ENCODE measurements at places on chromosomes 2 and 18.
A peak's percentile ranks its signal among the peaks of the same experiment; 100 is the strongest.

GRCh38 chr18:59783138-59783537 lies 85.9 kb upstream of the CCBE1 start:
- DNase-seq = peak; percentile 49

DNA sequence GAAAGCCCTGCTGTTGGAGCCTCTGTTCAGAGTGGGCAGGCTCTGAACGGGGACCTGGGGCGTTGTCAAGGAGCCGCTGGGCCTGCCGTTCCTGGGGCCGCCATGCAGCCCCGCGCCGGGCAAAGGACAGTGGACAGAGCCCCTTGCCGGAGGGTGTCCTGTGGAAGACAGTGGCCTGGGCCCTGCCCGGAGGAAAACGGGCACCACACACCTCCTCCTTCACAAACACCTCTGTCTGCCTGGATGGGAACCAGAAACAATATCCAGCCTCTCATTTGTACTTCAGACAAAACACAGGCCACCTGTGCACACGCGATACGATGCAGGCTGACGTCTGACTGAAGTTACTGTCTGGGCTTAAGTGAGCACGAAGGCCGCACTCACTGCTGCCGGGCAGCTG lies 233.7 kb downstream of the TWIST2 start:
- DNase-seq = no peak

DNA sequence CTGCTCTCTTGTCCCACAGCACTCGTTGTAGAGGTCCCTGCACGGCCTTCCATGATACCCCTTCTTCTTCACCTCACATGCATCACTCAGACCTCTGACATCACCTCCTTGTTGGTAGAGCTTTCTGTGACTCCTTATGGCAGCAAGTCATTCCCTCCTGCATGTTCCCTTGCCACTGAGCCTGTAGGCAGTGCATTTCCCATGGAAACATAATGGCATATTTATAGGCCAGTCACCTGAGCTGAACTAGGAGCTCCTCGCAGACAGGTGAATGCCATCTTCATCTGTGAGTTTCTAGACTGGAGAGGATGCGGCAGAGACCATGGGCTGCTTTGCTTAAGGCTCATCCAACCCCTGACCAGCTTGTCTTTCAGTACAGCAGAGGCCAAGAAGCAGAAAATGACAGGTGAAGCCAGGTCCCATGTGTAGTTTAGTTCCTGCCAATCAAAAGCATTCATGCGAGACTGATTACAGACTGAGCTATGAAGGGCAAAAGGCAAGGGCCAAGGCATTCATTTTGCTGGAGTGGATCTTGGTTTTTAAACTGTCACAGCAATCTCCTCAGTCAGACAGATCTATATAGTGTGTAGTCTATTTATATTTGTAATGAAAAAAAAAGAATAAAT lies 59.4 kb upstream of the NEDD4L start:
- DNase-seq = no peak

DNA sequence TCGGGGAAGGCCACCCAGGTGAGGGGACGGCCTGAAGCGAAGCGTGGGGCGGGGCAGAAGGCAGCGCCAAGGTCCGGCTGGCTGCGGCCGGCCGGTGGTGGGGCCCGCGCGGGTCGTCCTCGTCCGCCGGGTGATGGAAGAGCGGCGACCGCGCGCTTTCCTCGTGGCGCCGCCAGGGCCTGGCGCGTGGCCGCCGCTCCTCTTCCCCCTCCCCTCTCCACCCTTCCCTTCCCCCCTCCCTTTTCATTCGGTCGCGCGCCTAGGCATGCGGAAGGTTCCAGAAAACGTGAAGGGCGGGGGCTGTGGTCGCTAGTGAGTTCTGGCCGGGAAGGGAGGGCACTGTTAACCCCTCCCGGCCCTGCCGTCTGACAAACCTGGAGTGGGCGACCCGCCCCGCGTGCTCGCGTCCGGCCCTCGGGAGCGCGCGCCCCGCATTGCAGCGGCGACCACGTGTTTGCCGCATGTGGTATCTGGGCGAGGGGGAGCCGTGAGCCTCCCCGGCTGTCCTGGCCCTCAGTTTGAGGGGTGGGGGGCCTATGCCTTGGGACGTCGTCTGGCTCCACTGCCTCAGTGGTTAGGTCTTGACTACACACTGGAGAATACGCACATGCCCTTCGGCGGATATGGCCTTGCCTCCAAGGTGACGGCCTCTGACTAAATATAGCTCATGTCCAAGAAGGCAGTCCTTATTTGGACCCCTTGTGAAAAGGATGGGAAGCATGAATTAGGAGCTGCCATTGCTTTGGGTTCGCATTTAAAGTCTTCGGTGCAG lies 579 bp downstream of the MAT2A start:
- peak; percentile 52 for DNase-seq

DNA sequence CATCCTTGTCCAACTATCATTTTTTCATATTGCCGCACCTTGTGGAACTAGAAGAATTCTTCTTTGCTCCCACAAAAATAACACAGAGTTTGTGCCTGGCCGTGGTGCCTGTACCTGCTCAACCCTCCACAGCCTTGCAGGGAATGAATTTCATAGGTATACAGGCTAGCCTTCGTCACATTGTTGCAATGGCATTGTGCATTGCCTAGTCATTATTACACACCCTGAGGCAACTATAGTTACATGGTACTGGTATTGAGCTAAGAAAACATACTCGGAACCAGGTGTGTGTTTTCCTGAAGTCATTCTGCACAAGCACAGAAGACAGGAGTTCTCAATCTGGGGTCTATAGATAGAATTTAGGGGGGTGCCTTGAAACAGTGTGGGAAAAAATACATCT lies 188.0 kb upstream of the CTAGE1 start:
- DNase-seq = no peak

DNA sequence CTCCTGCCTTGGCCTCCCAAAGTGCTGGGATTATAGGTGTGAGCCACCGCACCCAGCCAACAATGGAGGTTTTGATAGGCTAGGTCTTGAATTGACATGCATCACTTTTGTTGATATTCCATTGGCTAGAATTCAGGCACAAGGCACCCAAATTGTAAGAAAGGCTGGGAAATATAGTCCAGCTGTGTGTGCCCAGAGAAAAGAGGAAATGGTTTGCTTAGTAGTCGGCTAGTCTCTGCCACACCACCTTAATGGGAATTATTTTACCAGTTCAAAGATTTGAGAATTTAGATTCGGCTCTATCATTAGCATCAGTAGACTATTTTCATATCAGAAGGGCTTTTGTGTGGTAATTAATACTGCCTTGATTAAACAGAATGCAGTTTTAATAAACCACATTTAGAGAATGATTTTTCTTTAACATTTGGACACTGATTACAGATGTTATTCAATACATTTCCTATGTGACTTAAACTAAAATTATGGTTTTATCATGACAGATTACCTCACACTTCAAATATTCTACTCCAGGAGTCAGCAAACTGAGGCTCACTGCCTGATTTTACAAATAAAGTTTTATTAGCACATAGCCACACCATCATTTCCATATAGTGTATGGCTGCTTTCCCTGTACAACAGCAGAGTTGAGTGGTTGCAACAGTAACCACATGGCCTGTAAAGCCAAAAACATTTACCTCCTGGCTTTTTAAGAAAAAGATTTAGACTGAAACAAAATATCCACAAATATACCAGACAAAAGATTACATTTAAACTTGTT lies 27.4 kb downstream of the DBI start:
- no peak for DNase-seq

DNA sequence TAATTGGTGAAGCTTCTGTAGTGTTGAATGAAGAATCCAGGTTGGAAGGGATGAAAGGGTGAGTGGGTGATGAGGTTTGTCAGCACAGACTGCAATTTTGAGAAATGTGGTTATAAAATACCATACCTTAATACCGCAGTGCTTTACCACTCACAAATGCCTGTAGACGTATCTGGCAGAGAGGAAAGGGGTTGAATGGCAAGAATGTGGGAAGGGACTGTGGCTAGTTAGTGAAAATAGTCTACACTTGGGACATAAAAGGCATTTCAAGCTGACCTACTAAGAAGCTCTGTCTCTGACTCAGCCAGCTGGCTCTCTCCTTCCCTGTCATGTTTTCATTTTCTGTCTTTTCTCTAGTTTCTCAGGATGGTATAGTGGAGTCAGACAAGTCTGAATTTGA lies 25.1 kb downstream of the CDK15 start:
- DNase-seq = peak; percentile 84

DNA sequence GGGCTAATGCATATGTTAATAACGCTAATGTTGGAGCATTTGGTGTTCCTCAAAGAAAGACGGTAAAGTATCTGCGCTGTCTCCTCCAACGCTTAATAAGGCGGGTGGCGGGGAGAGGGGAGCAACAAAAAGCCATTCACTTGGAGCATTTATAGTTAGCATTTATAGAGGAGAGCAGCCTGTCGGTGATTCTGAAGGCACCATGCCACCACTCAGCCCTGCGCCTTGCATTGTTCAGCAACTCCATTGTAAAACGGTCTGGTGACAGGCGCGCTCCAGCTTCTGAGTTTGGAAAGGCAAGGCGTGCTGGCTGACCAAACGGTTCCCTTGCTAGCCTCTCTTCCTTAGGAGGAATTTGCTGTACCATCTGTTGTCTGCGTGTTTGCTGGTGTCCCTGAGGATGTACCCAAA lies 83.9 kb downstream of the LYPD1 start:
- DNase-seq = no peak

DNA sequence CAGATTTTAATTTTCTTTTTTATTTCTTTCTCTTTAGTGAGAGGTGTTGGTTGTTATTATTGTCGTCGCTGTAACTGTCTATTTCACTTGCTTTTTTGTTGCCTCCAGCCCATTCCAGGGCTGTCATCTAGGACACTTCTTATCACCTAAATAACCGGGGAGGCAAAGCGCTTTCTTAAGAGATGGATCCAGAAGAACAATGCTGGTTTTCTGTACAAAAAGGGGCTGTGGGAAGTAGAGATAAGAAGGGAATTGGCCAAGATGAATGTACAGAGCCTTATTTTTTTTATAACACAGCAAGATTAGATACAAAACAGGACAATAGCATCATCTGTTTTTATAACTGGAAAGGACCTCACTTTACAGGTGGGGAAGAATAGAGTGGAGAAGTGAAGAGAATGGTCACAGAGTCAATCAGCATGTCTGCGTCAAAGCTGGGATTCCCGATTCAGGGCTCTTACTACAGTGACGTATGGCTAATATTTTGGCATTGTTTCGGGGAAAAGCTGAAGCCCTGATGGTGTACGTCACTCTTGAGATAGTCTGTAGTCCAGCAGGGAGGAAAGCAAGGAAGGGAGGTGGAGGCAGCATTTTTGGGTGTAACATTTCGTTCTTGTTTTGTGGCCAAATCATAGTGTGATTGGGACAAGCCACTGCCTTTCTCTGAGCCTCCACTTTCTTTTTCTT lies 23.2 kb downstream of the IL1B start:
- DNase-seq = no peak

GRCh38 chr2:235382601-235383000 lies 111.2 kb upstream of the AGAP1 start:
- DNase-seq = no peak

- DNase-seq = peak; percentile 44
Measured at GRCh38 chr2:216210701-216211540, 101.8 kb downstream of the XRCC5 start.

DNA sequence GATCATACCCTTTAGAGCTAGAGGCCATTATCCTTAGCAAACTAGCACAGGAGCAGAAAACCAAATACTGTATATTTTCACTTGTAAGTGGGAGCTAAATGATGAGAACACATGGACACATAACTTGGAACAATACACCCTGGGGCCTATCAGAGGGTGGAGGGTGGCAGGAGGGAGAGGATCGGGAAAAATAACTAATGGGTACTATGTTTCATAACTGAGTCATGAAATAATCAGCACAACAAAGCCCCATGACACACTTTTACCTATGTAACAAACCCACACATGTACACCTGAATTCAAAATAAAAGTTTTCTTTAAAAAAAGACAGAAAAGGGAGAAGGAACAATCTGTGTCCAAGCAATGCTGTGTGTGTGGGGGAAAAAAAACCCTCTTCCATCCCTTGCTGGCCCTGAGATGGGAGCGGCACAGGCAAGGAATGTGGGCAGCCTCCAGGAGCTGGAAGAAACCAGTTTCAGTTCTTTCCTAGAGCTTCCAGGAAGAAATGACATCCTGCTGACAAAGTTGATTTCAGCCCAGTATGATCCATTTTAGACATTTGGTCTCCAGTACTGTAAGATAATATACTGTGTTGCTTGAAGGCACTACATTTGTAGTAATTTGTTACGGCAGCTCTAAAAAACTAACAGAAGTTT lies 458.7 kb upstream of the CNTNAP5 start:
- no peak for DNase-seq

DNA sequence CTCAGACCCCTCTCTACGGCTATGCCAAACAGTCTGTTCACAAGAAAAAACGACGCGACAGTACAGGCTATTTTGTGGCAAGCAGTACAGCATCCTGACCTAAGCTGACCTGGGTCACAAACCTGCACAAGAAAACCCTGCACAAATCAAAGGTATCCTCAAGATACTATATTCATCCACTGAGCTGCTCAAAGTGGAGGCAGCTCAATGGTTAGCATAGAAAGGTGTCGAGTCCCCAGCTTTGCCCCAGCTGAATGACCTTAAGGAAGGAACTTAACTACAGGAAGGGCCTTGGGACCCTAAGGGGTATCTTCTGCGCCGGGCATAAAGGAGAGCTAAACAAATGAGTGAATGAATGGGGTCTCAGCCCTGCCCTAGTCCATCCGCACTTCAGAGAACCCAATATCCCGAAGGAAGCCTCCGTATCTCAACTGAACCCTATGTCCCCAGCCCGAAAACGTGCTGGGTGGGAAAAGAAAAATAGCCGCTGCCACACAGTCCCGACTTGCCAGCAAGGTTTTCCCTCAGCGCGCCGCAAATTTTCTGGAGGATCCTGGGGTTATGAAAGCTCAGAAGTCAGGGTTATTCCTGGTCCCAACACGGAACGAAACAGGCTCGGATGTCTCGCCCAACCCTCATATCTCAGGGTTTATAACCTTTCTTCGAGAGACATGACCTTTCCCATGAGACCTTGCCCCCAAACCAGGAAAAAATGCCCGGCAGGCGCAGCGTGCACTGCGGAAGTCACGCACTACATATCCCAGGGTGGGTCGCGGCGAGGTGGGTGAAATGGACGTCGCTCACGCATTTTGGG lies at the start of gene FASTKD1:
Gene FASTKD1, minus strand, starts transcription at position 706 of the 814 bp plus-strand sequence. CDS start 1,836 bp downstream, outside the sequence.
- DNase-seq = peak; percentile 88

DNA sequence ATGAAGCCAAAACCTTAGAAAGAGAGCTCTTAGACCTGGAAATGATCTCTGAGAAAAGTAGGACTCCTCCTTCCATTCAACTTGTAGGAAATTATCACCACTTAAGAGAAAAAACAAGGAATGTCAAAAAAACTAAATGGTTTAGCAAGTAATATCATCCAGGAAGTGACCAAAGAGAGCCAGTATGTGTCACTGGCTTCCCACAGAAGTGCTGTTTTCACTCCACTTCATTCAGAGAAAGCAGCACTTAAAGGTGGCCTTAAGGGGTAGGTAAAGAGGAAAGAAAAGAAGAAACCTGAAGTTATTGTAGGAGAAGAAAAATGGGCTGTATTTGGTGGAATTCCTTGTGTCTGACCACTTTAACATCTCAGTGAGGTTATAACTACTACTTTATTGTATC lies 414.4 kb upstream of the ETAA1 start:
- peak; percentile 16 for DNase-seq

- peak; percentile 97 for DNase-seq
Measured at GRCh38 chr2:32484937-32485336, 128.1 kb downstream of the BIRC6 start.

- no peak for DNase-seq
Measured at GRCh38 chr18:50092245-50092805, 102.6 kb downstream of the MYO5B start.
